ENCODE measurements at places on chromosomes 11 and 22.
A peak's percentile ranks its signal among the peaks of the same experiment; 100 is the strongest.

DNA sequence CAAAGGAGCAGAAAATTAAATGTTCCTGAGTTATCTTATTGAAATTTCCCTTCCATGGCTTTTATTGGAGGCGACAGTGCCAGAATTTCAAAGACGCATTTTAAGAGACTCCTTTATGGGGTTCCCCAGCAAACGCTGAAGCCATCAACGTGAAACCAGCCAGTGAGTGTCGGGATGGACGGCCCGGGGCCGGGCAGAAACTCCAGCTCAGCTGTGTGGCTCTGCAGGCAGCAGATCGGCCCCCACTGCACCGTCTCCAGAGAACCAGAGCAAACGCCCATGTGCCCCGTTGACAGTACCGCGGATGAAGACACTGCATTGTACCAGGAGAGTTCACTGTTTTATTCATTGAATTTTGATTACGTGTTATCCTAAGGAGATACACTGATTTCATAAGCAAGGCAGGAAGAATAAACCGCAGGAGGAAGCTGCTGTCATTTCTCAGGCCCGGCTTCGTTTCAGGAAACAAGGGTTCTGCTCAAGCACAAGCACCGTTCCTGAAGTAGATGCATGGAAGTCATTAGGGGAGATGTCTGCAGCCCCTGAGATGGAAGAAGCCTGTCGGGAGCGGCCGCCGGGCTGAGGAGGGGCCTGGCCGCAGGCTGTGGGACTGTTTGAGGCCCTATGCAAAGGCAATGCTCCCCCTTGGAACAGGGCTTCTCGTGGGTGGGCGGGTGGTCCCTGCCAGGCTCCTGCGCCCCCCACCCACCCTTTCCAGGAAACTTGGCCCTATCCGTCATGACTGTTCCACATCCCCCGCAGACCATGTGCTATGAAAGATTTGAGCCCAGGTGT lies 639.7 kb downstream of the TBC1D22A start:
- no peak for DNase-seq

DNA sequence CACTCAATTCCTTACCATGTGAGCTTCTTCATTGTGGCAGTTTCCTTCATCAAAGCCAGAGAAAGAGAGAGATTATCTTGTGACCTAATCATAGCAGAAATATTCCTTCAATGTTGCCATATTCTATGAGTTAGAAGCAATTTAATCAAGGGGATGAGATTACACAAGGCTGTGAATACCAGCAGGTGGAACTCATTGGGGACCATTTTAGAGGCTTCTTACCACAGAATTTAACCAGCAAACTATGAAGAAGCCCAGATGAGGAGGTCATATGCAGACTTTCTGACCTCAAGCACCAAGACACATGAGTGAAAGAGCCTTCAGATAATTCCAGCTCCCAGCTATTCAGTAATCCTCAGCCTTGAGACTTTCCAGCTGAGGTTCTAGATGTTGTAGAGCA lies 51.3 kb downstream of the ADM start:
- no peak for DNase-seq

- DNase-seq = no peak
These were observed 353.4 kb downstream of the SOX6 start for GRCh38 chr11:16002942-16003341.

DNA sequence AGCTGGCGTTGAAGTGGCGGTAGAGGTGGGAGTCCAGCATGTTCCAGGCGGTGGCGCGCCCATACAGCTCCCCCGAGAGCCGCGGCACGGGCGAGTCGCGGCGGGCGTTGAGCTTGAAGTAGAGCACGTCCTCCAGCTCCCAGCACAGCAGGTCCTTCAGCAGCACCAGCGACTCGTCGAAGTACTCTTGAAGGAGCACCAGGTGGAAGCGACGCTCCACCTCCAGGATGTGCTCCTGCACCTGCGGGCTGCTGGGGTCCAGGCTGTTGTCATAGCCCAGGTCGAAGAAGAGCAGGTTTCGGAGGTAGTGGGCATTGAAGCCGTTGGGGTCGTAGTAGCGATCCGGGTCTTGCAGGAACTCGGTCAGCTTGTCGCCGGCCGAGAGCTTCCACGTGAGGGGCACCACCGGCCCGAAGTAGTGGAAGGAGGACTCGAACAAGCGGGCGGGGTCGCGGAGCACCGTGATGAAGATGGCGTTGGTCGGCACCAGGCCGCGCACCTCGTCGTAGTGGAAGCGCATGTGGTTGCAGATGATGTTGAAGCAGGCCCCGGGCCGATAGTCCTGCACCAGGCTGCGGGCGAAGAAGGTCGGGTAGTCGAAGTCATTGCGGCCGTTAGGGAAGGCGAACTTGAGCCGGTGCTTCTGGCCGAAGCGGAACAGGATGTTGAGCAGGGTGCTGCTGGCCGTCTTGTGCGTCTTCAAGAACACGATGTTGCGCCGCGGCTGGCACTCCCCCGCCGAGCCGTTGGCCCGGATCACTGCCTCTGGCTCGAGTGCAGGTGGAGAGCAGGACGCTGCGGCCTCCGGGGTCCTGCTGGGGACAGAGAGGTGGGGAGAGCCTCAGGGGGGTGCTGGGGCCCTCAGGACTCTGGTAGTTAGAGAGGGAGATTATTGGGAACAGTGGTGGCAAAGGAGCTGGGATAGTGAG lies 9.0 kb upstream of the SEC14L6 start:
- DNase-seq = peak; percentile 77

- peak; percentile 23 for DNase-seq
These were observed 447.4 kb downstream of the BRD1 start for GRCh38 chr22:49380095-49380827.

DNA sequence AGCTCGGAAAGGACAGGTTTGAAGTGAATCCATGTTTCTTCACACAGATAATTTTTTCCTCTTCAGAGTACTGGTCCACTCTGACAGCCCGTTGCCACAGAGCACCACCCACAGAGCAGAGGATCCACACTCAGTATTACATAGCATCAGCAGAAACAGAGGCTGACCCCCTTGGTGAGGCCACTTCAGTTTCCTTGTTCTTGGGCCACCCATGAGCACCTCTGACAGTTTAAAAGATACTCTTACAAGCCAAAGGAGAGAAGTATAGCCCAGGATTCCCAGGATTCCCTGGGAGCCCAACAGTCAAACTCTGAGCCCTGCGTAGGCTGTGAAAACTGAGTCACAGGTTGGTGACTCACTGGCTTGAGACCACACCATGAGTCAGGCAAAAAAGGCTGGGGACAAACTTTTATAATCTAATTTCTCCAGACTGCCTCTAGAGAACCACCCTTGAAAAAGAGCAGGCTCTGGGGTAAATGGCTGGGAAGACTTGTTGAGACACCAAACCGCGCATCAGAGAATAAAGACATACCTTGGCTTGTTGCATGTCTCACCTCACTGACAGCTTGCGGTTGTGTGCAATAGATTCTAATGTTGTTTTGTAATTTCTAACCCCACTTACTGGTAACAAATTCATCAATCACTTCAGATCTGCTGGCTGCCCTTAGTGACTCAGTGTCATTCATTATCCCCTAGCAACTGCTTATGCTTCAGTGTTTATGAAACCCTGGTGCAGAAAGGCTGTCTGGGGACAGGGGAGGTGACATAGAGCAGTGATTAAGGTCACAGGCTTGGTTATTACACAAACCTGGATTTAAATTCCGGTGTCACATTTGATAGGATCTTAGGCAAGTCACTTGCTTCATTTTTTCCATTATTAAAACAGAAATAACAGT lies 56.9 kb upstream of the PRSS23 start:
- DNase-seq = no peak

DNA sequence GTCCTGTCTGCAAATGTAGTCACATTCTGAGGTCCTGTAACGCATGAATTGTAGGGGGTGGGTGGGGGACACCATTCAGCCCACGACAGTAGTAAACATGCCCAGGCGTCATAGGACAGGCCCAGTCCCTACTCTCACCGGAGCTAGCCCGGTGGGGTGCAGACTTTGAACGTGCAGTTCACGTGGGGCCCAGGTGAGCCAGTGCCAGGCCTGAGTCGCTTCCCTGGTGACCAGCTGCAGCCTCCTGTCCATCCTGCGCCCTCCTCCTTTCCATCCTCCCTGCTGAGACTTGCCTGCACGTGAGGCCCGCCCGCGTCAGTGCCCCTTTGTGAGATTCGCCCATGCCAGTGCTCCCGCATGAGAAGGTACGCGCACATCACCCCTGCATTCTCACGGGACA lies 116.8 kb downstream of the WNT7B start:
- DNase-seq = no peak

GRCh38 chr11:107427569-107428180 lies 29.9 kb downstream of the CWF19L2 start:
- DNase-seq = no peak

- peak; percentile 63 for DNase-seq
These were observed 15.8 kb downstream of the TOLLIP start for GRCh38 chr11:1293619-1294015.

DNA sequence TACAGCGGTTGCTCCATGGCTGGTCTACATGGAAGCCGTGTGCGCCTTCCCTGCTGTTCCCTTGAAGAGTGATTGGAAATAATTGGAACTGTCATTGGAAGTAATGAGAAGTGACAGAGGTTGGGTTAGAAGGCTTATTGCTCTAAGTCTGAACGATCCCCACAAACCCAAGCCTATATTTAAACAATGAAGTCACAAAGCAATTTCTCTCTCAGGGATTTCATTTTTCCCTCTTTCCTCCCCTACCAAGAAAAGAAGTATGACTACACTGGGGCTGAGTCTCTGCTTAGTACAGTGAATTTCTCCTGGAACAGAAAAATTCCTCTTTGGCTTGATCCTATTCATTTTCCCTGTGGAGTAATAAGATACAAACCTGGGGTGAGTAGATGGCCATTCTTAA lies 7.8 kb downstream of the CLMP start:
- DNase-seq = no peak

DNA sequence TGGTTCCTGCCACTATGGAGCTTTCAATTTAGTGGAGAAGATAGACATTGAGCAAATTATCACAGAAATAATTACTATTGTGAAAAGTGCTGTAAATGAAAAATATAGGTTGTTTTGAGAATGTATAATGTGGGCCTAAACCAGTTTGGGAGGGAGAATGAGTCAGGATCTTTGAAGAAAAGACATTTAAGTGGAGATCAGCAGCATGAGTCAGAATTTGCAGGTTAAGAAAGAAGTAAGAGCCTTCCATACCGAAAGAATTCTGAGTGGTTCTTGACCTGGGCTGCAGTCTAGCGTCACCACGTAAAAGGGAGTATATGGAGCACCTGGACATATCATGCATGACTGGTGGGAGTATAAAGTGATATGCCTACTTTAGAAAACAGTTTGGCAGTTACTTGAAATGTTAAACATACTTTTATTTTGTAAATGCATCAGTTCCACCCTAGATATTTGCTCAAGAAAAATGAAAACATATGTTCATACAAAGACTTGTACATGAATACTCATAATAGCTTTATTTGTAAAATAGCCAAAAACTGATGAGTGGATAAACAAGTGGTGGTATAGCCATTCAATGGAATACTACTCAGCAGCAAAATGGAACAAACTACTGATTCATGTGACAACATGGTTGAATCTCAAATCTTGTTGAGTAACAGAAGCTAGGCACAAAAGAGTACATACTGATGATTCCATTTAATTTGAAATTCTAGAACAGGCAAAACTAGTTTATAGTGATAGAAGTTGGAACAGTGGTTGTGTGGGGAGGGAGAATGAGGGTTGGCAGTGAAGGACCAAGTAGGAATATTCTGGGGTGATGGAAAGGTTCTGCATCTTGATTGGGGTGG lies 99.2 kb downstream of the STIM1 start:
- no peak for DNase-seq
